ENCODE measurements at places on chromosomes 4 and X.

- DNase-seq = no peak
Measured at GRCh38 chrX:136759968-136760367, 20.8 kb downstream of the ARHGEF6 start.

GRCh38 chrX:30831082-30831481 is 58.0 kb downstream of the TAB3 start:
- DNase-seq = no peak

DNA sequence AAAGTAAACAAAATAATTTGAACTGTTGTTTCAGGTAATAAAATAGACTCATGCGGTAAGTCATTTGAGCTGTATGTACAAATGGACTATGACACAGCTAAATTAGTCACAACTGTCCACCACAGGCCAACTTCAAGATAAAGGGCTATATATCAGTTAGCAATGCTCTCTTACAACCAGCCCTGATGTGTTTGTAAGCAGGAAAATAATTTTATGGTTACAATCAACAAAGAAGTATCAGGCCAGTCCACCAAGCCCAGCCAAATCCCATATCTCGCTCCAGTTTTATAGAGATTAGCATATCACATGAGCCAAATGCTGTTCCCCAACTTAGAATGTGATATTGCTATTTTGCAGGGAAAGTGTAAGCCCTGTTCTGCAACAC is 511 bp upstream of the DUSP21 start:
- no peak for DNase-seq

- DNase-seq = no peak
Measured at GRCh38 chr4:54659313-54659712, 1.6 kb downstream of the KIT start.

GRCh38 chr4:126354784-126355183 is 1040.0 kb downstream of the FAT4 start:
- DNase-seq = no peak

- DNase-seq = no peak
Measured at GRCh38 chr4:2322227-2322626, 60.3 kb upstream of the MXD4 start.

DNA sequence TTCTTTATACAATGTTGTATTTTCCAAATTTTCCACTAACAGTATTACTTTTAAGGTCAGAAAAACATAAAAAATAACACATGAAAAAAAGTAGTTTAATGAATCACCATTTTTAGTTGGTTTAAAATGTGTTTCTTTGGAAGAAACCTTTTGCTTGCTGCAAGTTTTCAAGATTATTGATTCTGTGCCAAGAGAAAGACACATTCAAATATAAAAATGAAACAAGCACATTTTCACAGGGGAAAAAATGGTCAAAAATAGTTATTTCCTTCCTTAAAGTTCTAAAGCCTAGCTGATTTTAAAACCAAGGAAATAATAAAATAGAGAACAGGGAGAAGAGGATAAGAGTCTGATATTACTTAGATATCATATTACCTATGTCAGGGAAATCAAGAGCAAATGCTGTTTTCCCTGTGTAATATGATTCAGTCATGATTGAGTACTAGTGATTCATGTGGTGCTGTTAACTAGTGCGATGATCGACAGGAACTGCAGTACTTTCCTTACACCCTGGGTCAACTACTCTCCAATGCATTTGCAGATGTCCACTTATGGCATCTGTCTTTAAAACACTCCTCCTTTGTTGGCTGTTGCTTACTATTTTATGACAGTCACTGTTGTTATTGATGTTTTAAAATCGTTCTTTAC is 103.8 kb downstream of the CAMK2D start:
- no peak for DNase-seq

DNA sequence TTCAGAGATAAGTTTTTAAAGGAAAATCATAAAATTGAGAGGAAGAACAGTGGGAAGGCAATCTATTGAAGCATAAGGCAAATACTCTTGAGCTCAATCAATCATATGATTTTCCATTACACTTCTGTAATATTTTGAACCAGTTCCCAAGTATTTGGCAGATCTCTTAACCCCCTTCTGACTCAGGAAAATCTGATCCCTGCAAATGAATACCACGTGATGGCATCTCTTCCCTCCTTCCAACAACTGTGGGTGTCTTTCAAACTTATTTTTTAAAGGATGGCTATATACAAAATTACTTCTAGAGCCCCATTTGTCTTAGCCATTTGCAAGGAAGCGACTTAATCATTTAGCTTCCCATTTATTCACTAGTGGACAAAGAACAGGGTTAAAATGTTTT is 41.9 kb downstream of the AMOT start:
- no peak for DNase-seq

DNA sequence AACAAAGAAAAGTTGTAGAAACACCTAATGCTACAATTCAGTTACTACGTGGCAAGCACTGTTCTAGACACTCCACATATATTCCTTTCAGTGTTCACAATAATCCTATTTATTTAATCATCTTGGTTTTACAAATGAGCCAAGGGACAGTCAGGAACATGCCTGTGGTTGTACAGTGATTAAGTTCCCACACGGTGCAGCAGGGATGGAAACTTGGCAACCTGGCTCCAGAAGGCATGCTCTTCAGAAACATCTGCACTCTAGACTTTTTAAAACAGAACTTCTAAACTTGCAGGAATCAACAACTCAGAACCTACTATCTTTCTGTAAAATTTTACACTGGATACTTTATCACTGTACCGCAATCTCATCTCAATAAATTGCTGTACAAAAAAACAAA is 32.1 kb downstream of the TAPT1 start:
- no peak for DNase-seq

DNA sequence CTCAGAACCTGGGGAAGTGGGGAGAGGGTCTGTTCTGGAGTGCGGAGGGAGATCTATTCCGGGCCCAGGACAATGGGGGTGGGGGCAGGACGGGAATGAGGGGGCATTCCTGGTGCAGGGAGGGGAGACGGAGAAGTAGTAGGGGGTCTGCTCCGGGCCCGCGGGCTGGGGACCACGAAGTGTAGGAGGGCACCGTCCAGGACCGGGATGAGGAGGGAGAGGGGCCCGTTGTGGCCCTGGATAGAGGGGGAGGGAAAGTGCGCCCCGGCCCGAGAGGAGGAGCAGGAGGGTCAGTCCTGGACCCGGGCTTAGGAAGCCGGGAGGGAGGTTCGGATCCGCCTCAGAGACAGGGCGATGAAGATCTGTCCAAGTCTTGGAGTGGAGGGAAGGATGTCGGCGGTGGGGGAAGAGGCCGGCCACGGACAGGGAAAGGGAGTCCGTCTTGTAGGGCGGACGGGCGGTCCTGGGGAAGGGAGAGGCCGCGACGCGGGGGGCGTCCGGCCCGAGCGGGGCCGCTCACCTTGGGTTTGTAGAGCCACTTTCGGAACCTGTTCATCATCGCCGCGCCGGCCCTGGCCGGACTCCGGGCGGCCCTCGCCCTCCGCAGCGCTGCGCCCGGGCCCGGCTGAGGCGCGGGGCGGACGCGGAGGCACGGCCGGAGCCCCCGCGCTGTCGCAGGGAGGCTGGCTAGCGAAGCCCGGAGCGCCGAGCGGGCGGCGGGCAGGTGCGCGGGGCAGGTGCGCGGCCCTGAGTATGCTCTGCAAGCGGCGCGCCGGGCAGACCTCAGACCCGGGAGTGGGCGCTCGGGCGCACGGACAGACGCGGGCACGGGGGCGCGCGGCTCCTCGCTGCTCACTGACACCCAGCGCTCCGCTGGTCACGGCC is at the start of gene ZFYVE28:
ZFYVE28 (minus strand) TSS at position 881 of the 885 bp plus-strand sequence; CDS start at position 559, 322 bp downstream.
- DNase-seq = no peak

GRCh38 chr4:42715807-42716482 is 59.0 kb upstream of the ATP8A1 start:
- DNase-seq = no peak

GRCh38 chrX:26442340-26442739 is 226.4 kb downstream of the MAGEB5 start:
- DNase-seq = no peak

- no peak for DNase-seq
Measured at GRCh38 chrX:37754516-37754915, 25.3 kb upstream of the CYBB start.

GRCh38 chr4:186485561-186486062 is 69.8 kb downstream of the MTNR1A start:
- no peak for DNase-seq

DNA sequence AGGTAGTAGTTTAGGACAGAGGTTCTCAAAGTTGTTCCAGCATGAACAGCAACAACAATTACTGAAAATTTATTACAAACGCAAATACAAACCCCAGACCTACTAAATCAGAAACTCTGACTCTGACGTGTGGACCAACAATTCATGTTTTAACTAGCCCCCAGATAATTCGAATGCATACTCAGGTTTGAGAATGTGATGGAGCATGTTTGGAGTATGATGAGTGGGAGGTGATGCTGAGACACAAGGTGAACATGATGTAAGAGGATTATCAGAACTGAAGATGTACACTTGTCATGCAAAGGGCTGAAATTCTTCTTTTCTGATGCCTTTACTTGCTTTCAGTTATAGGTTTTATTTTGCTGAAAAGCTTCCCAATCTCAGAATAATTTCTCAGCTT is 323.0 kb downstream of the INPP4B start:
- no peak for DNase-seq

DNA sequence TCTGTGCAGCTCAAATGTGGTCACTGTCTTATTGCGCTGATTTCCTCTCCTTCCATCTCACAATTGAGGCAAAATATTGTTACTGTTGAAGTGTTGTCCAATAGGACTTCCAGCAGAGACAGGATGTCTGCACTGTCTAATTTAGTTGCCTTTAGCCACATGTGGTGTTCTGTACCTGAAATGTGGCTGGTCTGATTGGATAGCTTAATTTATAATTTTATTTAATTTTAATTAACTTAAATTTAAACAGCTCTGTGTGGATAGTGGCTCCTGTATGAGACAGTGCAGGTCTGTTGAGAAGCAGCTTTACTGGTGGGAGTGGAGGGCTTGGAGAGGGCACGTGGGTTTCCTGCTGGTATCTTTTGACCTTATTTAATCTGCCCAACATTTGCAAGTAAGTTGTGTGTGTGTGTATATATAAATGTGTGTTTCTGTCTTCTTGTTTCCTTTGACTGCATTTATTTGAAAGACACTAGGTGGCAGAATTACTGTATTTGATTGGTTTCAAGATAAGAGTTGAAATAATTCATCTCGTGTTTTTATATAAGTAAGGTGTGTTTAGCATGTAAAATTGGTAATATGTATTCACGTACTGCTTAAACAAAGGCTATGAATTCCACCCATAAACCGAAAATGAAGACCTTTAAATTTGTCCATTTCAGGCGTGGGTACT is 55.3 kb upstream of the MSANTD1 start:
- DNase-seq = no peak

DNA sequence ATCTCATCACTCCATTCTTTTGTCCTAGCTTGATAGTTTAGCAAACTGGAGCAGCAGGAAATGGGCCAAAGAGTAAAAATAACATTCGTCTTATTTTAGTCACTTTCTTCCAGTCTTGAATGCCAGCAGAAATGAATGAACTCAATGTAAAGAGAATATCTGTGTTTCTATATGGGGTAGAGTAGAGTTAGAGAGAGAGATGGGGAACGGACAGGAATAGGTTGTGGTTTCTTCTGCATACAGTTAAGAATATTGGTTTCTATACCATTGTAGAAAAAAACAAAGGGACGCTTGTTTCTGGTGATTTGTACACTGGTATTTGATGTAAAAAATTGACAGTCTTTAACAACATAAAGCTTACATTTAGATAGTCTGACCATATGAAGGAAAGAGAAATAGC is 8.9 kb downstream of the GPR174 start:
- no peak for DNase-seq

- no peak for DNase-seq
Measured at GRCh38 chr4:140211693-140212092, 57.7 kb upstream of the MAML3 start.

GRCh38 chr4:138178566-138178965 is 63.6 kb downstream of the SLC7A11 start:
- no peak for DNase-seq

DNA sequence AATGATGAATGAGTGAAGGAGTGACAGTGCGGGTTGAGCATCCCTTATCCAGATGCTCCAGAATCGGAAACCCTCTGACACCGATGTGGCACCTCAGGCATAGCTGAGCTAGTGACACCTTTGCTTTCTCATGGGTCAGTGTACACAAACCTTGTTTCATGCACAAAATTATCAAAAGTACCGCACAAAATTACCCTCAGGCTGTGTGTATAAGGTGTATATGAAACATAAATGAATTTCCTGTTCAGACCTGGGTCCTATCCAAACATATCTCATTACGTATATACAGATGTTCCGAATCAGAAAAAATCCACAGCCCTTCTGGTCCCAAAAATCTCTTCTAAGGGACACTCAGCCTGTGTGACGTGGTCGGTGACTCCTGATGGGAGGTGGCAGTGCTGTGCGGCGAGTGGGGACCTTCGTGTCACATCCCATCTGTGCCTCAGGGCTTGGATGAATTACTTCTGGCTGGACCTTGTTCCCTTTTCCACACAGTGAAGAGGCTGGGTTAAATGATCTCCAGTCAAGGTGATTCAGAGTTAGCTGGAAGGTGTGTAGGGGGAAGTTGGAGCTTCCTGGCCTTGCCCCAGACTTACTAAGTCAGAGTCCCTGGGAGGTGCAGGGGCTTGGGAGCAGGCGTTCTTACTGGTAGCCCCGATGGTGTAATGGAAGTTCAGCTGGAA is 18.8 kb downstream of the RGS12 start:
- DNase-seq = no peak

DNA sequence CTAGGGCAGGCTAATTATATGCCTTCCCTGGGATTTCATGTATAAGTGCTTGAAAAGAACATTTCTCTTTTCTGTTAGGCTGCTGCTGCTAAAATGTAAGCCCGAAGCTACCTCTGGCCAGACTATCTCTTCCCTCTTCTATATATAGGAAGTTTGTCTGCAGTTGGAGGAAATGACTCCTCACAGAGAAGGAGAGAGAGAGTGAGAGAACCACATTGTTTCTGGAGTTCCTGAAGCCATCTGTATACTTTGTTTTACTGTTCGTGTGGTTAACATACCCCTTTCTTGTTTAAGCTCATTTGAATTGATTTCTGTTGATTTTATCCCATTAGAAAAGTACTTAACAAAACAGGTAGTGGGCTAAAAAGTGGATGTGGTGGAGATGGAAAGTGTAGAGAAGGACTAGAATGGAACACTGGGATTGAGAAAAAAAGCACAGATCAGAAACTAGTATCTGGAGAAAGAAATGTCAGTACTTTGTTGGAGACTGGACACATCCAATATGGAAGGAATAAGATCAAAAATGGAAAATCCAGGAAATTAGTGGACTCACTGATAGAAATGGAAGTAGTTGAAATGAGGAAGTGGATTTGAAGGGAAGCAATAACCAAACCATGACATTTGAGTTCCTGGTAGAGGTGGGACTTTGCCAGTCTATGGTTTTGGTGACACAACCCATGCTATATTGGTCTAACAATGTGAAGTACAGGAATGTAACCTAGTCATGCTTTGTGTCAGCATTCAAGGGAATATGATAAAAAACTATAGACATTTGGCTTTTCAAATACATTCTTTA is 112.6 kb downstream of the TMA16 start:
- no peak for DNase-seq

- DNase-seq = no peak
Measured at GRCh38 chr4:177119021-177119471, 190.6 kb upstream of the NEIL3 start.

DNA sequence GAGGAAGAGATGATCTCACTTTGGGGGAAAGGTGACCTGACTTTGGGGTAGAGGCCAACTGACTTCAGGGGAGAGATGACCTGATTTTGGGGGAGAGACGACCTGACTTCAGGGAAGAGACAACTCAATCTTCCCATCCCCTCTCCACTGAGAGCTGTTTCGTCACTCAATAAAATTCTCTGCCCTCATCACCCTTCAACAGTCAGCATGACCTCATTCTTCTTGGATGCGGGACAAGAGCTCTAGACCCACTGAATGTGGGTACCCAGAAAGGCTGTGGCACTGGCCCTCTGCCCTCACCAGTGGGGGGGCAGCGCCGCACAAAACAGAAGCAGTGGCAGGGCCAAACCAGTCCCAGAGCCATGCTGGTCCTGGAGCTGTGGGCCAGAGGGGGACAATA is 34.6 kb downstream of the ATXN3L start:
- DNase-seq = no peak
